ENCODE measurements at places on chromosomes 3 and 15.
A peak's percentile ranks its signal among the peaks of the same experiment; 100 is the strongest.

DNA sequence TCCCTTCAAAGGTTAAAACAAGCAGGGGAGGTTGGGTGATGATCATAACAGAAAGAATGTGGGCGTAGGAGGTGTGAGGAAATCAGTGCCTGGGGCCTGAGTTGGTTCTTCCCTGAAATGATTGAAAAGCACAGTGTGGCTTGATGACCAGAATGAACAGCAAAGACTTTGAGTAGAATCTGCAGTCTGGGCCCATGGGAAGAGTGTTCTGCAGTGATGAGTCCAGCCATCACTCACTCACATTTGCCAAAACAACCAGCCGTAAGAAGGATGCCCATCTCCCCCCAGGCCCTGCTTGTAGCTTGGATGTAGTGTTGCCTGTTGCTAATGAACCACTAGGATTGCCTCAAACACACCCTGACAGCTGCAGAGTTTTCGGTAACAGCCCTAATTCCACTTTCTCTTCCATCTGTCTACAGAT, 67.9 kb downstream of the VGLL3 start:
- peak; percentile 89 for DNase-seq

GRCh38 chr3:178513546-178514380, 22.5 kb upstream of the KCNMB2 start:
- no peak for DNase-seq

DNA sequence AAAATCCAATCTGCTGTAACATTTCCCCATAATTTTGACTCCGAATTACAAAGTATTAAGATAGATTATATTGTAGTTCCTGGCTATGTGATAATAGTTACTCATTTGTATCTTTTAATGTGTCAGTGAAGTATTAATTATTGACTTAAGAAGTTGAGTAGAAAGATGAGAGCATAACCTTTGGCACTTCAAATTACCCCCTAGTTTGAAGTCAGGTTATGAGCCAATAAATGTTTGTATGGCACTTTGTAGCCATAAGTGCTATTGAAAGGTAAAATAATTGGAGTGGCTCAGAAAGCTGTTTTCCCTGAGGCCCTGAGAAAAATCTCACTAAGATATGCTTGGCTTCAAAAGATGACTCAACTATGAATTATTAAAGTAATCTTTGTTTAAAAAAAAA, 31.0 kb downstream of the IREB2 start:
- no peak for DNase-seq

GRCh38 chr3:164302622-164303021, 775.7 kb downstream of the SI start:
- DNase-seq: no peak

DNA sequence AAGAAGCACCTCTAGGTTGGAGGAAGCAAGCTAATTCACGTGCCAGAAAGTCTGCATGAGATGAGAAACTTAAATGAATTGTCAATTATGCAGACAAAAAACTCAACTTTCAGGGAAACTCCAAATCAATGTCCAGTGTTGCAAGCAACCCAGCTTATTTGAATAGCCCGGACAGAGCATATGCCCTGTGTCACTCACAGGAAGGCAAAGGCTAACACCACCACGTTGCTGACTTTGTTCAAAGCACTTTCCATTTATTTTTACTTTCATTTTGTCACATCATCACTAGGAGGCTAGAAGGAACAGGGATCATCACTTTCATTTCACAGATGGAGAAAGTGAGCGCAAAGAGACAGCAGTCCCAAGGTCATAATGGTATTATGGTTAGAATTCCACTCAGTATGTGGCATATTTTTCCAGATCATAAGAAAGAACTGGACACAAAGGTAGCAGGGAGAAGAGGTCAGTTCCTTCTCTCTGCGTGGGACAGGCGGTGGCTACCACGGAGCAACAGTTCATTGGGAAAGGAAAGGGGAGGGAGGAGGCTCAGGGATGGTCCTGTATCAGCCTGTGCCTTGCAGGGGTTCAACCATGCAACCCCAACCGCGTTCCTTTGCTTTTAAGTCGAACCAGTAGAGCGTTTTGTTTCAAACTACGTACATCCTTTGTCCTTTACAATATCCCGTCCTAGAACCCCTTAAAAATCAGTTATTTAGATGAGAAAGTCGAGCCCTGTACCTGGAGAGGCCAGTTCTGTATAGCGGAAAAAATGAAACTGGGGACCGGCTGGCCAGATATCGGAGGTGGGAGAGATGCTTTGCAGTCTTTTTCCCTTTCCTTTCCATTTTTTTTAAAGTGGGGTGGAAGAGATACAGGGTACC, 1.1 kb downstream of the HEG1 start:
- peak; percentile 81 for DNase-seq

GRCh38 chr3:45864760-45865519, 21.4 kb upstream of the CCR9 start:
- no peak for DNase-seq

DNA sequence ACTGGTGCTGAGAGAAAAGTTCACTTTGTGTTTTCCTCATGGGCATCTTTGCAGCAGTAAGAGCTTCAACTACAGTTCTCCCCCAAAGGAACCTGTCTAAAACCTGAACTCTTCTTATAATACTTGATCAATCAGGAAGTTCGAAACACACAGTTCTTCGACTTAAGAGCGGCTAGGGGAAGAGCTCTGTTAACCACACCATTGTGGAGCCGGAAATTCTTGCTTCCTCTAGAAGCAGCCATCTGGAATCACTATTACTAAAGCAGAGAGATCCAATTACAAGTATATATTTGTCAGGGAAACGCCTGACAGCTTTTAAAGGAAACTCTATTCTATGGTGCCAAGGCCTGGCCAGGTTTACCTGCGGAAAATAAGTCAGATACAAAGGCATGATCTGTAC, 337.3 kb upstream of the CBLB start:
- peak; percentile 30 for DNase-seq

All from ELR (cell line).